DMS79 treated with DMSO at 0.1 percent for 48 hours (cell line): ENCODE measurements at places on chromosomes 16 and 17.

- DNase-seq: peak; percentile 60
Measured at GRCh38 chr17:41917679-41918313, 955 bp downstream of the ACLY start.

- DNase-seq: no peak
Measured at GRCh38 chr16:51875834-51876600, 670.9 kb downstream of the TOX3 start.

DNA sequence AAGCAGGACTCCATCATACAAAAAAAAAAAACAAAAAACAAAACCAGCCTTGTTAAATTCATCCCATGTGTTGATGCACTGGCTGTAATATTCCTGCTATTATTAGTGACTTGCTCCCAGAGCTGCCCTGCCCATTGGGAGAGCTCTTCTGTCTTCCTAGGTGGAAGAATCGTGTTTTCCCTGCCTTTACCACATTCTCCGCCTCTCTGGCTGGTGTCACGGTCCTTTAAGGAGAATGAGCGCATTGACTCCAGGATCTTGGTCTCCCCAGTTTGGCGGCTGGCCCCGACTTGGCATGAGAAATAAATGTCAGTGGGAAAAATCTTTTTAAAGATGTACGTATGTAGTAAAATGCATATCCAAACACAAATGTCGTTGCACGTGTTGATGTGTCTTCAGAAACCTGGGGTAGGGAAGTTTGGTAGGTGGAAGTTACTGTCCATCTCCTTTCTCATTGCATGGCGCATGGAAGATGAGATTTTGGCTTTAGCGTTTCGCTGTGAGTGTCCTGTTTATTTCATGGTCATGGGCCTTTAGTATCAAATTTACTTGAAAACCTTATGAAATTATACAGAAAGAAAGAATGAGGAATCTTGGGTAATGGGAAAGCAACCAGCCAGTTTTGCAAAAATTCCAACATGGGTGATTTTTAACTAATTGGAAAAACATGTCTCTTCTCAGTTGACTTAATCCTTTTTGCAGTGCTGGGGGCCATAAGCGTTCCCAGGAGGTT is 15.5 kb downstream of the RMI2 start:
- DNase-seq: no peak

GRCh38 chr16:71350821-71351557 is 7.5 kb upstream of the CALB2 start:
- no peak for DNase-seq

- DNase-seq: no peak
Measured at GRCh38 chr17:50072925-50073324, 17.0 kb downstream of the ITGA3 start.

- no peak for DNase-seq
Measured at GRCh38 chr17:34118564-34118963, 136.5 kb upstream of the CCL2 start.

GRCh38 chr16:53881371-53881770 is 177.4 kb downstream of the FTO start:
- no peak for DNase-seq

DNA sequence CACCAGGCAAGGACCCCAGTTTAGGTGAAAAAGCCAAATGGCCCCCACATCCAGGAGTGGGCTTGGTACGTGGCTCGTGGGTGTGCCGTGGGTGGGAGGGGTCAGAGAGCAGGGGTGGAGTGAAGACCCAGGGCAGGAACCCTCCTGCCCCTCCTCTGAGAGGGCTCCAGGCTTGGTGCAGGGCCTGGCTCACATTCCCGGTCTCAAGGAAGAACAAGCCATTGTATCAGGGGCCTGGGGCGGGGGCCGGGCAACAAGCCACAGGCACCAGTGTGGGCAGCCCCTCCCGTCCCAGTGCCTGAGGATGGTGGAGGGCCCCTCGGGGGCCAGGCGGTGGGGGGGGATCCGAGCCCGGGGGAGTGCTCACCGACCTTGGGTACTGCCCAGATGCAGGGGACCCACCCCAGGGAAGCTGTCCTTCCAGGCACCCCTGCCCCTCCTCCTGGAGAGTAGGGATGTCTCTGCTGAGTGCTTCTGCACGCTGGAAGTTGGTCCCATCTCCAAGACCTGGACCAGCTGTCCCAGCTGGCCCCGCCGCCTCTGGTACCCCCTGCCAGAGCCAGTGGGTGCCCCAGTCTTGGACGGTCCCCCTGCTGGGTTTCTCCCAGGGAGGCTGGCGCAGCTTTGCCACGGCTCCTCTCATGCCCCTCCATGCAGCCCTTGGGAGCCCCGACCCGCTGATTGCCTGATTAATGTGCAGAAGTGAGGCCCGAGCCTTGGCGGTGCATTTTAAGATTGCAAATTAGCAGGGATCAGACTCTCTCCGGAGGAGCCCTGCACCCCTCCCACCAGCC is 83.7 kb downstream of the RTN4RL1 start:
- DNase-seq: no peak

DNA sequence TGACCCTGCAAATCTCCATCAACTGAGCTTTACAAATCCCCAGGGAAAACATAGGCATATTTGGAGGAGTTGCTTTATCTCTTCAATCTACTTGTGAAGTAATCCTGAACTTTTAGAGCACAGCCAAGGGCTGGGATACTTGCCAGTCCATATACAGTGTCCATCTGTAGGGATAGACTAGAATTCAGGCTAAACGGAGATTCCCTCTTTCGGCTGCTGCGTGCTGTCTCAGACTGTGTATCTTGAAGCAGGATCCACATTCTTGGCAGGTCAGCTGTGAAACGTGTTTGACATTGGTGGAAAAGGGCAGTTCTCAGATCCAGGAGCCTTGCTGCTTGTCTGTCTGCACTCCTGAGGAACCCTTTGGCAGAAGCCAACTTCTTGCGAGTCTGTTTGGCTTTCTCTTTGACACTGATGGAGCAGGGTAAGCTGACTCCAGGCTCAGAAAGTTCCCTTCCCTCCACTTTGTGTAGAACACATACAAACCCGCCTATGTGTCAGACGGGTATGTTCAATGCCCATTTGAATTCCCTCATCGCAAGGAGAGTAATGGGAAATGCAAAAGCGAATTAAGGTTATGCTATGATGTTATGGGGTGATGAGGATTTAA is 221.8 kb downstream of the MAP2K4 start:
- no peak for DNase-seq

DNA sequence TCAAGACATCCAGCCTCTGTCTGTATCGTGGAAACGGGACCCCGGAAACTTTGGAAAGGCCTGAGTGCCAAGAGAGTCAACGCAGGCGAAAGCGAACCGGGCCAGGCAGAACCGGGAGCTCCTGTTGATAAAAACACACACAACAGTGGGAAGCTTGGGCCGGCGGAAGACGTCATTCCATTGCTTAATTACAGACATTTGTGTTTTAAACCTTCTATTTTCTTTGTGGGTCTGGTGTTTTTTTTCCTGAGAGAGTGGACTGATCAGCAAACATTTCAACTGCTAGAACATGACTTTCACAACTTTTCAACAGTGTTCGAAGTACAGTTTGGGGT is 878 bp upstream of the RNF157 start:
- DNase-seq: no peak

GRCh38 chr17:40224718-40225550 is 5.8 kb downstream of the WIPF2 start:
- DNase-seq: no peak

GRCh38 chr16:82219298-82219697 is 49.3 kb upstream of the MPHOSPH6 start:
- DNase-seq: no peak

- peak; percentile 53 for DNase-seq
Measured at GRCh38 chr16:82011199-82011641, at the start of gene SDR42E1. Gene SDR42E1 (minus strand): TSS chr16:82011470. CDS start chr16:82000858, 10,612 bp downstream.

DNA sequence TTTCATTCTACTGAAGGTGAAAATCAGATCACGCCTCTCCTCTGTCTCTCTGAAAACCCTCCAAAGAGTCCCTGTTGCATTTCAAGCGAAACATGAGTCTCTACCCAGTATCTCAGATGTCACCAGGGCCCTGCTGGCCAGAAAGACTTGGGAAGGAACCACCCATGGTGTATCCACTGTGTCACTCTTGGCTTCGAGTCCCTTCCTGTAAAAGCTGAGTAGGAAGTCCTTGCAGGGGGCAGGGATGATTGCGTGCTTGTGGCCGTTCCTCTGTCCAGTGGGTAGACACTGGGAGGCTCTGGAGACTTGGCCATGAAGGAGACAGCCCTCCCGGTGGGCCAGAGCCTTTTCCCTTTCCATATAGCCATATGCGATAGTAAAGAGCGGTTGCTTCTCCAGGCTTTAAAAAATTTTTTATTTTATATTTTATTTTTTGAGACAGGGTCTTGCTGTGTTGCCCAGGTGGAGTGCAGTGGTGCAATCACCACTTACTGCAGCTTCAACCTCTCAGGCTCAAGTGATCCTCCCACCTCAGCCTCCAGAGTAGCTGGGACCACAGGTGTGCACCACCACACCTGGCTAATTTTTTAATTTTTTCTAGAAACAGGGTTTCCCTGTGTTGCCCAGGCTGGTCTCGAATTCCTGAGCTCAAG is 19.0 kb upstream of the RMI2 start:
- no peak for DNase-seq

DNA sequence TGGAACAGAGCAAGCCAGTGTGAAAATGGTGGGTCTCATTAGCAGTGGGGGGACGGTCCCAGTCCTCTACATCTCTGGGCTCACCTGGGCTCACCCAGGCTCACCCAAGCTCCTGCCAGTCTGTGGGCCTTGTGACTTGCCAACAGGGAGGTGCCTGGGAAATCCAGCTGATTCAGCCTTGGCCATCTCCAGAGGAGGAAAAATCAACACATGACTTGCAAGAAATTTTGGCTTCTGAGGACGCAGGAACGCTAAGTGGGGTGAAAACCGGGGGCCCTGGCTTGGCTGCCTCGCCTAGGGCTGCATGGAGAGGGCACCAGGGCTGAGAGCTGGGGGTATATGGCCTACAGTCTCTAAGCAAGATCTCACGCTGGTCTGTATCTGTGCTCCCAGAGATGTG is 47.7 kb downstream of the VAC14 start:
- DNase-seq: no peak

DNA sequence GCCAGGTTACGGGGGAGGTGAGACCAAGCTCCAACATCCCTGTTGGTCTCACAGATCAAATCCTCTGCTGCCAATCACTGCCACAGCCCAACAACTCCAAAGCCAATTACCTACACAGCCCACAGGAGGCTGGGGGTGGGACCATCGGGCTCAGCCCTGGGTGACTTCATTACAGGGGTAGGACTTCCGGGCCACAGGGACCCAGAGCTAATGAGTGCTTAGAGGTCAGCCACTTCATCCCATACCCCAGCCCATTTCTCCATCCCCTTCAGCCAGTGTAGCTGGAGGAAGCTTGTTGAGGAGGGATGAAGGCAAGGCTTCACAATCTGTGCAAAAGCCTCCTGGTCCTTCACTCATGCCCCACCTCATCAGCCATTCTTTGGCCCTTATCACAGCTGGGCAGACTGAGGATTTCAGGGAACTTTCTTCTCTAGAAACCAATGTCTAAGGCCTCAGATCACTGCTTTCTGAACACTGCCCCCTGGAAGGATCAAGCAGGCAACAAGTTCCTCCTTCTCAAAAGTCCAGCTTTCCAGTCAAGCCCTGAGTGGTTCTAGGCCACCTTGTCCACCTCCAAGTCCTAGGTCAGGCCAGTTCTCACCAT is 5.8 kb downstream of the FOXN1 start:
- DNase-seq: no peak

DNA sequence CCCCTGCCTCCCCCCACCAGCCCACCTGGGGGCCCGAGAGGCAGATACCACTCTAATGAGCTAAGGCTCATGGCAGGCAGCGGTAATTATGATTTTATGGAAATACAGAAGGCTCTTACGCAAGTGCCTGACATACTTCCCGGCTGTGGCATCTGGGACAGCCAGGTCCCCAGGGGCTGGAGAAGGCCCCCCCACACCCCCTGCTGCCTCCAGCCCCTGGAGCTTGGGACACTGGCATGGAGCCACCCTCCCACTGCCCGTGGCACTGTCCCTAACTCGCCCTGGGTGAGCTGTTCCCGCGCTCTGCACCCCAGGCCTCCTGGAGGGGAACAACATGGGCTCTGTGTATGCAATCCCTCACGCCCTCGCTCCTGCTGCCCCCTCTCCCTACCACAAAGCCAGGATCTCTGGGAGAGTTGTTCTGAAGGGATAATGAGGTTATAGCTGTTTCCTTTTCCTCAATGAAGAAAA is 5.4 kb upstream of the STAC2 start:
- DNase-seq: no peak

GRCh38 chr16:2195322-2196161 is 863 bp downstream of the CASKIN1 start:
- no peak for DNase-seq

- no peak for DNase-seq
Measured at GRCh38 chr16:73301984-73302383, 254.1 kb upstream of the ZFHX3 start.

GRCh38 chr16:84190731-84191388 is at the start of gene ADAD2:
Gene ADAD2 (plus strand): TSS chr16:84191157. CDS start chr16:84191231, 74 bp downstream.
- DNase-seq: no peak

DNA sequence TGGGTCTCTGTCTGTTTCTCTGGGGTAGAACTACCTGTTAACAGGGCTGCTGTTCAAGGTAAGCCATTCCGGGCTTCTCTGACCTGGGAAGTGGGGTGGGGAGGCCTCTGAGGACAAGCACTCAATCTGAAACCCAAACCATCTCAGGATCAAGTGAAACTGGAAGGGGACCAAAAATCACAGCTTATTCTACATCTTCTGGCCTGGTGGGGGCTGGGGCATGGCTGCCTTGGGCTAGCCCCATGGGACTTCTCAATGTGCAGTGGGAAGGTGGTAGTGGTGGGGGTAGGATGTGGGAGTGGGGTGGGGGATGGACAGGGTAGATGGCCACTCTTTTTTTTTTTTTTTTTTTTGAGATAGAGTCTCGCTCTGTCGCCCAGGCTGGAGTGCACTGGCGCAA is 5.5 kb downstream of the FLOT2 start:
- DNase-seq: no peak

DNA sequence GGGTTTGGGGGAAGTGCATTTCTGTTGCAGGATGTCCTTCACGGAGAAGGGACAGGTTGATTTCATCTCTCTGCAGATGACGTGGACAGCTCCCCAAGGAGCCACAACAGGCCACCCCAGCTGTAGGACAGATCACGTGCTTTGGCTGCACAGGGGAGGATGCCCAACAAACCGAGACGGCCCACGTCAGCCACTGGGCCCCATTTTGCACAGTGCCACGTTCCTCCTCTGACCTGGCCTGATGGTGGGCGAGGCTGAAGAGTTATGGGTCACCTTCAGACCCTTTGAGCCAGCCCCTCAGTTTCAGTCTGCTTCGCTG is 9.0 kb upstream of the RHBDL3 start:
- no peak for DNase-seq

DNA sequence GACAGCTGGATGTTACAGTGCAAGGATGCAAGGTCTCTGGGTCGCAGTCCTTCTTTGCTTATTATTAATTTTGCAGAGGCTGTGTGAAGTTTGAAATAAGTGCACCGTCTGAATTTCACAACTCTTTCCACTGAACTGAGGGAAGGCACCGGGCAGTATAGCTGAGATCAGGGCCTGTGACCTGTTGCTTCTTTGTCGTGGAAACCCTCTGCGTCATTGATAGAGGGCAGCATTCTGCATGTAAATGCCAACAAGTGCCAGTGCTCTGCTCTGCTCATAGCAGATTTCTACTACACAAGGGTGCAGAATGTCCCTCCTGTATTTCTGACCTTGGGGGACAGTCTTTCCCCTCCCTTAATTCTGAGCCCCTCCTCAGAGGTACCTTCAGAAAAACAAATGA is 26.0 kb downstream of the CD300LF start:
- DNase-seq: no peak
